ENCODE measurements at places on chromosomes 7 and 10. TPM values are rescaled to one million over a fixed set of nuclear protein-coding genes. Genes with fewer than 3 reads are reported as not detected.

- no peak for DNase-seq
Measured at GRCh38 chr10:69874449-69874848, 72.7 kb downstream of the COL13A1 start.

DNA sequence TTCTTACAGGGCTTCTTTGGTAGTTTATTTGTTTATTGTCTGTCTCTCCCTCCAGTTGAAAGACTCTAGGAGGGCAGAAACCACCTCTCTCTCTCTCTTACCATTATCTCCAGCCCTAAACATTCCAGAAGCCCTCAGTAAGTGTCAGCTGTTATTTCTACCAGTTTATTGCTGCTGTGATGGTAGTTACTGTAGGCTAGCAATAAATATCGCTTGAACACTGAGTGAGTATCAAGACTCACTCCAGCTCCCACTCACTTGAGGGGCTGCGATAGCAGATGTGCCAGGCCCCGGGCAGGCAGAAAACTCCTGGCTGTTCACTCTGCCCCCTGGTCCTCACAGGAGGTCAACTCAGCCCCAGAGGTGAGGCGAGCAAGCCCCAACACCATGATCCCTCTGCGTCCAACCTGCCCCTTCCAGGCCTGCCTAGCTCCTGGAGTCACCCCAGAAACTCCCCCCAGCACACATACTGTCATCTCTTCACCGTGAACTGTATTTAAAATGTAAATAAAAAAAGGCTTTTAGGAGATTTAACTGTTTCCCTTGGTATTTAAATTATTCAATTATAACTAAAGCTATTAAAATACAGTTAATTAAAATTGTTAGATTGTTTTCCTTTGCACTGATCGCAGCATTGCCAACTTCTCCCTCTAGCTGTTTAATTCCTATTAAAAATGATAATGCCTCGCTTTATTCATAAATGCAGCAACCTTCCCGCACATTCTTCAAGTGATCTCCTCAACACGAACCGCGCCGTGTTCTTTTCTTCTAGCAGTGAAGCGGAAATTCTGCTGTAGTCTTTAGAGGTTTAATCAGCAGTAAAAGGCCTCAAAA is 321.1 kb upstream of the ZMIZ1 start:
- no peak for DNase-seq

The ADGRA1 gene
- total RNA-seq = not detected

- DNase-seq = peak; percentile 63
Measured at GRCh38 chr10:71975087-71975870, 11.1 kb downstream of the CHST3 start.

DNA sequence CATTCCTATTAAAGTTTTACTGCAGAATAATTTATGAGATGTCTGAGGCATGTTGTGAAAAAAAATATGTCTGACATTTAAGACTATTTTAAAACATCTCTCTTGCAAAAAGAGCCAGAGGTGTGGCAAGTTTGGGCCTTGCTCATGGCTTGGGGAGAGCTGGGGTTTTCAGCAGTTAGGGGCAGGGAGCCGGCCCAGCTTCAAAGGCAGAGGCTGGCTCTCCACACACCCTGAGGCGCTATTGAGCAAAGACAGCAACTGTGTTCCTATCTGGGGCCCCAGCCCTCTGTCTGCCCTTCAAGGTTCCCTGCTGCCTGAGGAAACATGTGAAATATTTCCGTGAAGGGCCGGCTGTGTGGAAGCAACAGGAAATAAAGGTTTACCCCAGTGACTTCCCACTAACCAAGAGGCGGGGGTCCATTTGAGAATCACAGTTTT is 94.0 kb downstream of the SORBS1 start:
- no peak for DNase-seq

The LRRC4 gene
- 0.74 TPM for total RNA-seq

The CNNM1 gene
- total RNA-seq = 0.25 TPM

- peak; percentile 81 for DNase-seq
Measured at GRCh38 chr10:29496341-29497162, 138.2 kb downstream of the SVIL start.

GRCh38 chr10:61628875-61629513 is 33.7 kb upstream of the CABCOCO1 start:
- DNase-seq = no peak

DNA sequence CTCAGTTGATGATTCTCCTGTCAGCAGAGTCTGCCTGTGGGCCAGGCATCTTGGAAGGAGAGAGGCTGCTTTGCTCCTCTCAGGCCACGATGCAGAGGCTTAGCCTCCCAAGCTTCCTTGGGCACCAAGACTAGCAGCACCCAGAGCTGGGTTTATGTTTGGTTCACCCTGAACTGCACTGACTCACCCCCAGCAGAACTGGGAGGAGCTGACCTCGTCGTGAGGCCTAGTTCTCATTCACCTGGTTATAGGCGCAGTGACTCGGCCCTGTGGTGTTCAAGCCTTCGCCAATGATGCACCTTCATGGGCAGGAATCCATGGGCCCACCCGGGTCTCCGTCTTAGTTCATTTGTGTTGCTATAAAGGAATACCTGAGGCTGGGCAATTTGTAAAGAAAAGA is 122.0 kb upstream of the ZNF438 start:
- DNase-seq = no peak

The SMARCD3 gene
- 2.5 TPM for total RNA-seq

DNA sequence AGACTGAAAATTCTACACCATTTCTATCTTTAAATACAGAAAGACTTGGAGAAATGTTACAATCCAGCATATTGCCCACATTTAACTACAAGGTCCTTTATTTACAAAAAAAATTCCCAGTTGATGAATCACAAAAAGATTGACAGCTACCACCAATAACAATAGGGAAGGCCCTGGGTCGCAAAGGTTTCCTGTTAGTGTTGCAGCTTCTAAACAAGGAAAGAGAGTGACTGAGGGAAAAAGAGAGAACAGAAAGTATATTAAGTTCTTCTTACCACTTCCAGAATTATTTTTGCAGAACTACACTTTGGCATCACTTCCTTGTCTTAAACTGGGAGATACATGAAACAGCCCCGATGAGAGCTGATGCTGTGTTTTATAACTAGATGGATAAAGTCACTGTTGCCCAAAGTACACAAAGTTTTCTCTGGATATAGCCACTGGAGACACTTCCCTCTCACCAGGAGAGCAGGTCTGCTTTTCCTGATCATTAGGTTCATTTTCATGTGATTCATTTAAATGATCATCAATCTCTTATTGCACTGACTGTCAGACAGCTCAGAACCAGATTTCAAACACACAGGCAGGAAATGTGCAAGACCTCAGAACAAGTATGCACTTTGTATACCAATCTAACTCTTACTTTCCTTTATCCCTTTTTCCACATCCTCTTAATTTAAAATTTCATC is 57.0 kb downstream of the SHTN1 start:
- no peak for DNase-seq
